HFFc6 (cell line): ENCODE measurements at places on chromosomes 16 and 17.
A peak's percentile ranks its signal among the peaks of the same experiment; 100 is the strongest.

DNA sequence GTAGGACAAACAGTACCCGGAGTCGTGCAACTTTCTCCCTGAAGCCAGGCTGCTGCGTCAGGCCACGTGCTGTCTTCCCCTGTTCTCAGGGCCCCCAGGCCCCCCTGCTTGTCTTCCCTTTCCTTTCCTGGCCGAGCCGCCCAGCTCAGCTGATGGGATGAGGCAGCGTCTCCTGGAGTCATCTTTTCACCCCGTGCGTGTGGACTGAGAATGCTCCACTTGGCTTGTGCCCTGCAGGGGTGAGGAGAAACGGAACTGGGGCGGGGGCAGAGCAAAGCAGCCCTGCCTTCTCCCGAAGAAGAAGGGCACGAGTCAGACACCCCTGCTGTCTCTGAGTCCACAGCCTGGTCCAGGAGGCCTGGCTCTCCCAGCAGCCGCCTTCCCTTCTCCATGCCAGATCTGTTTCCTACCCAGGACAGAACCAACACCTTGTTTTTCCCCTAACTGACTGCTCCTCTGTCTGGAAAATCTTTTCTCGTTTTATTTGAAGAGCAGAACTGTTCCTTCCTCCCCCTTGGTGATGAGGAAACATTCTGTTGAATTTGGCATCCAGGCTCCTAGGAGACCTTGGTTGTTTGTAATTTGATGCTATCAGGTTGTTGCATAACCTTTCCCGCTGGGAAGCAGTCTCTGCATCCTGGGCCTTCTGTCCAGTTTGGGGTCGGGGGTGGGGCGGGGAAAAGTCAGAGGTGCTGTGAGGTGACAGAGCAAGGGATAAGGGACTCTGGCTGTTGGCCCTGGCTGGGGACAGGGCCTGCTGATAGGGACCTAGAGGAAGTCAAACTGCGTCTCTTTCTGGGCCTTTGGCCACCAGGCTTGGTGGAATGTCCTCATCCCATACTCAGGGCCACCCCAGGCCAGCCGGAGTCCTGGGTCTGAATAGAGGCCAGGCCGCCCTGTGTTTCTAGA is 78.8 kb downstream of the WIPI1 start:
- peak; percentile 94 for DNase-seq

GRCh38 chr16:30997725-30998711 is 12.4 kb downstream of the STX1B start:
- peak; percentile 87 for DNase-seq

- no peak for DNase-seq
Observed at GRCh38 chr16:77009453-77009852, 181.5 kb upstream of the MON1B start.

- DNase-seq = no peak
Observed at GRCh38 chr17:79872762-79873161, 33.5 kb upstream of the CBX4 start.

GRCh38 chr16:71412270-71413160 is 29.3 kb downstream of the TLE7 start:
- DNase-seq = peak; percentile 46

DNA sequence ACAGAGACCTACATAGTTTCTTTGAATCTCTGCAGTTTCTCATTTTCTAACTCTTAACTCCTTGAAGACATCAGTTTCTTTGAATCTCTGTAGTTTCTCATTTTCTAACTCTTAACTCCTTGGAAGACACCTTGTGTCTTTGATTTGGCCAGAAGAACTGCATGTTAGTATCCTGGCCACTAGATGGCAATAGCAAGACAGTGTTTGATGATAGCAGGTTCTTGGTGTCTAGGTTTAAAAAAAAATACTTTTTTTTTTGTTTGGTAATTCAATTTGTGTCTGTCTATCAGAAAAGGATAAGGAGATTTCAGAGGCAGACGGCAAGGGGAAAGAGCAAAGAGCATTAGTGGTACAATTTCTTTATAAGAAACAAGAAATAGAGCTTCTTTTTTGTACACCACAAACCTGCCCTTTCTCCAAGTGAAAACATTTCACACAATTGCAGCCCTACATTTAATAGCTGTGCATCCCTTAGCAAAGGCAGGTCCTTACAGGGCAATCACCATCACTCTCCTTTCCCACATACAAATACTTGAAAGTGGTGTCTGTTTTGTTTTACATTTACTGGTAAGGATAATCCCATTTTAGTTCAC is 1324.9 kb upstream of the CDH8 start:
- DNase-seq = peak; percentile 54

GRCh38 chr16:10989559-10989958 is 45.2 kb downstream of the CLEC16A start:
- DNase-seq = no peak

GRCh38 chr17:34799751-34800150 is 161.5 kb downstream of the CCT6B start:
- no peak for DNase-seq

GRCh38 chr16:58628845-58629732 is 537 bp downstream of the CNOT1 start:
- no peak for DNase-seq

DNA sequence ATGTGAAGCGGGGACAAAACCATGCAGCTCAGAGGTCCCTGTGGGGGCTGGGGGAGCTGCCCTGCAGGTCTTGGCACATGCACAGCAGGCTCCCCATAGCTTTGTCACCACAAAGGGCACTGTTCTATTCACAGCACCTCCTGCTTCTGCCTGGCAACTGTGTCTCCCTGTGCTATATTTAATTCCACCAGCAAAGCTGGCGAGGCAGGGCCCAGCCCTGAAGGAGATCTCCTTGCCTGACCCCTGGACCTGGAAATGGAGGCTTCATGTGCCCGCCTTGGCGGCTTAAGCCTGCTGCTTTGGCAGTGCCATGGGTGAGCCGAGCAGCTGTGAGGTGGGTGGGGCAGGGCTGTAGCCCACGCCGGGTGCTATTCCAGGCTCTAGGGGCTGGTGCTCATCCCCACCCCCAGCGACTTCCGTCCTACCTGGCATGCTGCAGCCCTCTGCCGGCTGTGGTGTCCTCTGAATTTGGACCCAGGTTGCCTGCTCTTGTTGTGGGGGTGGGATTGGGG is 6.8 kb downstream of the LDHD start:
- DNase-seq = no peak

DNA sequence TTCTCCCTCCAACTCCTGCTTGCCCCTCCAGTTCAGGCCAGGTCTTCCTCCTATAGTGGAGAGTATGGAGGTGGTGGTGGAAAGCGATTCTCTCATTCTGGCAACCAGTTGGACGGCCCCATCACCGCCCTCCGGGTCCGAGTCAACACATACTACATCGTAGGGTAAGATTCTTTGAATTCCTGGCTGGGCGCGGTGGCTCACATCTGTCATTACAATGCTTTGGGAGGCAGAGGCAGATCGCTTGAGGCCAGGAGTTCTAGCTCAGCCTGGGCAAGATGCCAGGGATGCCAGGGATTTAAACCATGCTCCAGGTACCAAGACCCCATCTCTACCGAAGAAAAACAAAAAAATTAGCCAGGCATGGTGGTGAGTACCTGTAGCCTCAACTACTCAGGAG is 1.4 kb downstream of the ZG16 start:
- no peak for DNase-seq

- no peak for DNase-seq
Observed at GRCh38 chr16:22635357-22635761, 124.7 kb downstream of the NPIPB5 start.

- no peak for DNase-seq
Observed at GRCh38 chr17:70098030-70098429, 23.0 kb downstream of the KCNJ16 start.

DNA sequence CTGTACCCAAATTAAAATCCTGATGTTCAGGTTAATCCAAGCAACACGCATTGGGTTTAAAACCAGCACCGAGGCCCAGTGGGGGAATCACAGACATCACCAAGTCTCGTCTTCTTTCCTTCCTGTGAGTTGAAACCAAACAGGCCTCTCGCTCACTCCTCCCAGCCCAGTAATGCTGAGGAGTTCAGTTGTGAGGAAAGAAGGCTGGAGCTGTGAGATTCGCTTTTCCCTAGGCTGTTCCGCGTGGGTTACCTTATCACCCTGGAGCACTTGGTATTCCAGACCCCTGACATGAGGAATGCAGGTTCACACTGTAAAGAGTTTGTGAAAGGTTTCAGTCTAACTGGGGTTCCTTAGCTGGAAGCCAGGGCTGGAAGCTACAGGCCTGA is 20.8 kb downstream of the CIBAR2 start:
- no peak for DNase-seq

DNA sequence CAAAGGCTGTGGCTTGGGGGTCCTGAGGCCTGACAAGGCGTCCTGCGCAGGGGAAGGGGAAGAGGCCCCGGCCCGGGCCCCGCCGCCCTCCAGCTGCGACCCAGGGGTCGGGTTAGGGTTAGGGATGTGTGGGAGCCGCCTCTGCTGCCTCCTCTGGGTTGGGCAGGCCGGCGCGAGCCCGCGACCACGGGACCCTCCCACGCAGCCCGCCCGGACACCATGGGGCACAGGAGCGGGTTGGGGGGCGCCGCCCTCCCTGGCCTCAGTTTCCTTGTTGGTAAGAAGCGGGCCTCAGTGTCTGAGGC is 386 bp downstream of the CIAO3 start:
- no peak for DNase-seq

DNA sequence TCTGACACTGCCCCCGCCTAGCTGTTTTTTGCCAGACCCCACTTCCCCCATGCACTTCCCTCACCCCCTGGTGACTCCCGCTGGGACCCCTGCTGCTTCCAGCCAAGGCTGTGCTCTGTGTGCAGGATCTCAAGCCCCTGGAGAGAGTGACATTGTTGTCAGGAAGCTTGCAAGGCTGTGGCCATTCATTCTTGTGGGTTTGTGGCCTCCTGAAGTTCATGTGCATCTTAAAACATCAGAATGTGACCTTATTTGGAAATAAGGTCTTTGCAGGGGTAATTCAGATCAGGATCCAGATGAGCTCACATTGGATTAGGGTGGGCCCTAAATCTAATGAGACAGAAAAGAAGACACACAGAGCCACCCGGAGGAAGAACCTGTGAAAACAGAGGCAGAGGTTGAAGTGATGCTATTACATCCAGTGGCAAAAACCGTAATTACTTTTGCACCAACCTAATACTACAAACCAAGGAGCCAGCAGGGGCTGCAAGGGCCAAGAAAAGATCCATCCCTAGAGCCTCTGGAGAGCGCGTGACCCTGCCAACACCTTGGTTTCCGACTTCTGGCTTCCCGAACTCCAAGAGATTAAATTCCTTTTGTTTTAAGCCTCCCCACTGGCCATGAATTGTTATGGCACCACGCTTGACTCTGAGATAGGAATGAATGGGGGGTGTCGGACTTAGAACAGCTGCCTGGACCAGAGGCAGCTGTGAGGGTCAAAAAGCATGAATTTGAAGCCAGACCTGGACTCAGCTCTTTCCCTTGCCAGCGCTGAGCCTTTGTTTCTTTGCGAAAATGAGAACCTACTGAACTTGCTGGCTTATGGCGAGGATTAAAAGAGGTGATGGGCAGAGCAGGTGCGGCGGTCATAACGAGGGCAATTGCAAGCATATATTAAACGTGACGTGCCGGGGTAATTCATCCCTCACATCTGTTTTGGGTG is 75.5 kb downstream of the BMERB1 start:
- peak; percentile 51 for DNase-seq

GRCh38 chr16:49835161-49835777 is 20.6 kb downstream of the ZNF423 start:
- no peak for DNase-seq

- no peak for DNase-seq
Observed at GRCh38 chr17:42122371-42123303, at the start of gene HSPB9. Gene HSPB9 (plus strand): TSS chr17:42122804. CDS start chr17:42122851, 47 bp downstream.

GRCh38 chr16:73023752-73024570 is 24.0 kb downstream of the ZFHX3 start:
- no peak for DNase-seq

DNA sequence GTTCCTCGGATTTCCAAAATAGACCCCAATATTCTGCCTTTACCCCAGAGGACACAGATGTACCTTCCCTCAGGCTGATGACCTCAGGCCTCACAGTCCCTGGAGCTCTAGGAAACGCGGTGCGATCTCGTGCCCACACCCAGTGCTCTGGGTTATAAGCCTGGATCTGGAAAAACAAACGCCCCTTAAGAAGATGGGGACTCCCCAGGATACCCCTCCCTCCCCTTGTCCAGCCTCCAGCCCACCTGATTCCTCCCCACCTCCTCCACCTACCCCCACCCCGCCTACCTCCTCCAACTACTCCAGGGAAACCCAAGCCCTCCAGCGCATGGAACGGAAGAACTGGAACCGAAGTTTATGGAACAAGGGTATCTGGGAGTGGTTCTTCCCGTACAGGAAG is 19.1 kb downstream of the PRR11 start:
- no peak for DNase-seq

DNA sequence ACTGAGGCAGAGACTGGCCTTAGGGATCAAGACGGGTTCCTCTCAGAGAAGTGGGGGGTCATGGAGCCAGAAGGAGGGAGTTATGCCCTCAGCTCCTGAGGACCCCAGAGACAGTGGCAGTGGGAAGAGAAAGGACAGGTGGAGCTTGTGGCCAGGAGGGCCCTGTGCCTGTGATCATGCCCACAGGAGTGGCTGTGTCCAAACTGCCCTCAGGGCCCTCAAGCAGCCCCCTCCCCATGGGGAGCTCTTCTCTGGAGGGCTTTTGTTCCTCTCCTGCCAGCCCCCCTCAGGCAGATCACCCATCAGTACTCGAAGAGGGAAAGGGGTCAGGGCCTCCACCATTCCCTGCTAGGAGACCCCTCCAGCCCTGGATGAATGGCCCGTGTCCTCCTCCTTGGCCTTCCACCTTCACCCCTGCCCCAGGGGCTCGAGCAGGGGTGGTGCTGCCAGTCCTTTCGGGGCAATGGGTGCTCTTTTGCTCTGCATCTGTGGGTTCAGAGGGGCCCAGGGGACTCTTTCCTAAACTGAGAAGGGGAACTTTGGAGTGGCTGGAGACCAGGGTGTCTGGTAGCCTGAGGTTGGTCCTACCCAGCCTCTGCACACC is 52.7 kb downstream of the BEAN1 start:
- DNase-seq = no peak

DNA sequence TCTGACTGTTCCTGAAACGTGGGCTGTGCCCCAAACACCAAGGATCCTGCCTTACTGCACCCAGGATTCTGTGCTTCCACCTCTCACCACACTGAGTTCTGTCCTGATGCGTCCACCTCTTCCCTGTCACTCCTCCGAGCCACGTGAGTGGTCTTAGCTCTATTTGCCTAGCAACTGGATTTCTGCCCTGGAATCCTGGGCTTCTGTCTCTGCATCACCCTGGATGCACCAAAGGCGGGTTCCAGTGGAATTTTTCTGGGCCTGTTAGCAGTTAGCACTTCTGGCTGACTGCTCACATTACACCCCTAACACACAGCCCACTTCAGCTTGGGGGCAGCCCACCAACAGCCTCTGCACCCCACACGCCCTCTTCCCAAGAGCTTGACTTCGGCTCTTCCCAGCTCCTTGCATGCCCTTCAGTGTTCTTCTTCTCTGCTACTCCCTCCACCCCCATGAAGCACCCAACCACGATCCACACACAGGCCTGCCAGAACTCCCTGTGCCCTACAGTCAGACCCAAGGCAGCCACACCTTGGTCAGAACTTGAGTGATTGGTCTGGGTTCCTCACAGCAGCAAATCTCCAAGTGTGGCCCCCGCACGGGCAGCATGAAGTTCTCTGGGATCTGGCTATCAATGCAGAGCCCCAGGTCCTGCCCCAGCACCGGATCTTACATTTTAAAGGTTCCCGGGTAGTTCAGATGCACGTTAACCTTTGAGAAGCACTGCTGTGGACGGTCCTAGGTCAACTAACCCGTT is 129.8 kb upstream of the RCVRN start:
- no peak for DNase-seq

GRCh38 chr16:83853834-83854233 is 45.1 kb upstream of the MLYCD start:
- DNase-seq = no peak
